ENCODE measurements at places on chromosomes 12 and 14.

DNA sequence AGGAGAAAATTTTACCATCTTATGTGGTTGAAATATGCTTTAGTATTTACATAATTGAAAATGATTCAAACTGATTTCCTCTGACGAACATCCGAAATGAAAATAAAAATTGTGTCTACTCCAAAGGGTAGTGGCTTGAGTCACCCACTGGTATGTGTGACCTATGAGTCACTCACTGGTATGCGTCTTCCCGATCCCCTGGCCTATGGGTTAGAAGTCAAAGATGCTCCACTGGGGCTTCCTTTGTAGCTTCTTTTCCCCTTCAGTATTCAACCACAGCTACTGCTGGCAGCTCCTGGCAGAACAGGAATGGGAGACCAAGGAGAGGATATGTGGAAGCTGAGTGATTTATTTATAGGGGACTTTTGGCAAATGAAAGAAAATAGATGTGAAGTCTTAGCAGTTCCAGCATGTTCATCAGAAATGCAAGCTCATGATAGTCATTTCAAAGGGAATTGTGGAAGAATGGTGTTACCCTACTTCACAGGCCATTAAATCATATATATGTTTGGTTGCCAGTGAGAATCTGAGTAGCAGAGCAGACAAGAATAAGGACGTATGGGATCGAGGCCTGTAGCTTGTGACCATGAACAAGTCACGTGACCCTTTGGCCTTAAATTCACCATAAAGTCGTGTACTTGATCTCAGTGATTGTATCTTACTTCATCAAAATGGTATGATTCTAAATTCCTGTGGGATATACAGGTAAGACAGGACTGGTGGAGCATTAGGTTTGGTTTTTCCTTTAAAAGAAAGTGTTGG, 108.3 kb downstream of the CRADD start:
- DNase-seq: peak; percentile 41

DNA sequence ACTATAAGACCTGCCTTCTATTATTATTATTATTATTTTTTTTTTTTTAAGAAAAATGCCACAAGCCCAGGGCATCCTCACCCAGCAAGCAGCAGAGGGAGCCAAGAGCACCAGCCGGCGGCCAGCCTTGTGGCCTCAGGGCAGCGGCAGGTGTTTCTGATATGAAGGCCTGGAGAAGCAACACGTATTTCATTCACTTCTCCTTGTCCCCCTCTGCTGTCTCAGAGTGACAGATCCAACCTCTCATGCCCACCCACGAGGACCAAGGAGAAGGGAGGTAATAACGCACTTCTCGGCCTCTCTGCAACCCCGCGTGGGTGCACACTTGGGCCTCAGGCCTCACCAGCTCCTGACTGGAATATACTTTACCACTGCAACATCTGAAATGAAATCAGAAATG, 25.4 kb downstream of the CDC42BPB start:
- no peak for DNase-seq

DNA sequence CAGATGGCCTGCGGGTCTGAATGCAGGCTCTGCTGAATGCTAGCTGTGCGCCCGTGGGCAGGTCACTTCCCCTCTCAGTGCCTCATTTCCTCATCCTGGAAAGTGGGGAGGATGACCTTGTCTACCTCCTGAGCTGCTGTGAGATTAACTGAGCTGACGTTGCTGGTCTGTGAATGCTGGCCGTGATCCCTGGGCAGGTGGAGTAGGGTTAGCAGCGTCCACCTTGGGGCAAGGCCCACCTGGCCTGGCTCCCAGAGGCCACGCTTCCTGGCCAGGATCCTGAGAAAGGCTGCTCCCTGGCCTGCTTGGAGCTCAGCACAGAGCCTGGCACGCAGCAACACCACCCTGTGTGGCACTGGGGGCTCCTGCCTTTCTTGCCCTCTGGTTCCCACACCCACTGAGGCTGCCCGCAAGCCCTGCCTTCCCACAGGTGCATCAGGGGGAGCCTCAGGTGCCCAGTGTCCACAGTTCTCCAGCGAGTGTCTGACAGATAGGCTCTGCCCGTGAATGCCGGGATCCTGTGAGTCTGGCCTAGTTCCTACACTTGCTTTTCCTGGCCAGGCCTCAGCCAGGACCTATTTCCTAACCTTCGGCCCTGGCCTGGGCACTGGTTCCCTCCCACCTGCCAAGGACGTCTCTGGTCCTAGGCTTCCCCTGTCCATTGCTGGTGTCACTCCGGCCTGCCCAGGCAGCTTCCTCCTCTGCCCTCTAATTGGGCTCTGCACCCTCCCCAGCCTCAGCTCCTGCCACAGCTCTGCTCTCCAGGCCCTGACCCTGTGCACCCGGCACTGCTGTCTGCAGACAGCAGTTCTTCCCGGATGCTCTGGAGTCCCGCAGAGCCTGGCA, 37.2 kb upstream of the TDRD9 start:
- no peak for DNase-seq

GRCh38 chr12:71900091-71900490, 38.6 kb upstream of the TPH2 start:
- no peak for DNase-seq

DNA sequence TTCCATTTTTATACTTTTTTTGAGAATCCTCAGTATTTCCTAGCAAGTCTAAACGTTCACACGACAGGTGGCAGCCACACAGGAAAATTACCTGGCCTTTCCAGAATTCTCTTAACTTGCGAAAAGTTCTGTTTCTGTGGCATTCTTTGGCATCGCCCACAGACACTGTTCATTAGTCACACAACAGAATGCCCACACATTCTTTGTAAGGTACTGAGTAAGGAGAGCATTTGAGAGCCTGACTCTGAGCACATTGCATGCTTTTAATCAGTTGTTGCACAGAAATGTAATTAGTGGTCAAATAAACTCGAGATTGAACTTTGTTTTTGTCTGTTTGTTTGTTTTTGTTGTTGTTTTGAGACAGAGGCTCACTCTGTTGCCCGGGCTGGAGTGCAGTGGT, 52.4 kb downstream of the LMNTD1 start:
- no peak for DNase-seq

DNA sequence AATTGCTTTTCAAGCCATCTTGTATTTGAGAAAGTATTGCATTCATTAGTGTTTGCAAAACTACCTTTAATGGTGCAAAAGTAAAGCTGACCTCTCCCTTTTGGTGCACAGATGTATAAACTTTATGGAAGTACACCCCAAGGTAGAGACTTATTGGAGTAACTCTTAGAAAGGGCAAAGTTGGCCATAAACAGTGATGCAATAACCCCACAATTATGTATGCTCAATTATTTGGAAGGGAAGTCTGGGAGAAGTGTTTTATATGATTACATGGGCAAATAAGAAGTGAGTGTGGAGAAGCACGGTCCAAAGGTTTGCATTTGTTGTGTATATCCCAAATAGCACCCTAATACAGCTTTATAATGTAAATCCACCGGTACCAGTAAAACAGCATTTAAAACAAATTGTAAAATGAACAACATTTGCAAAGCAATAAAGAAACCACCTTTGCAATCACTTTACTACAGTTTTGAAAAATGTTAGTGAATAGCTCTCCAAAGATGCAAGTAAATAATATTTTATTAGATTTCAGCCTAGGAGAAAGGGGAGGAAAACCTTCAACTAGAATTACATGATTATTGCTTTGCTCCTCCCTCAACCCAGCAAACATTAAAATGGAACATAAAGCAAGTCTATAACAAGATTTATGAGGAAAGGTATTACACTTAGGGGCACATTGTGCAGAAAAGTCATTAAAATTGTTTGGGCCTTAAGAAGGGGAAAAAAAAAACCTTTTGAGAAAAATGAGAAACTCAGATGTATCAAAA, 70.5 kb downstream of the HMGA2 start:
- DNase-seq: no peak

DNA sequence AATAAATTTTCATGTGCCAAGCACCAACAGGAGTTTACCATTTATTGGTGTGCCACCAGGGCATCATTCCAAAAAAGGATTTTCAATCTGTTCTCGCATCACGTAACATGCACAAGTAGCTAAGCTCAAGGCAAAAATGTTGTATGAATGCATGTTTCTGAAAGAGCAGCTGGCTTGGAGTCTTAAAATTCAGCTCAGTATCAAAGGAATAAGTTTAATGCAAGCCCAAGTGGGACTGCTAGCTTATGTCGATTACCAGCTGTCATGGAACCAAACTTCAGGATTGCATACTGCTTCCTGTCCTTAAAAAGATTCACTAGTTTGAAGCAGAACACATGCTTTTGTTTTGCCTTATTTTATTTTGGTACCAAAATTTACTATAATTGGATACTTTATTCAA, 437.0 kb downstream of the FSCB start:
- DNase-seq: no peak

DNA sequence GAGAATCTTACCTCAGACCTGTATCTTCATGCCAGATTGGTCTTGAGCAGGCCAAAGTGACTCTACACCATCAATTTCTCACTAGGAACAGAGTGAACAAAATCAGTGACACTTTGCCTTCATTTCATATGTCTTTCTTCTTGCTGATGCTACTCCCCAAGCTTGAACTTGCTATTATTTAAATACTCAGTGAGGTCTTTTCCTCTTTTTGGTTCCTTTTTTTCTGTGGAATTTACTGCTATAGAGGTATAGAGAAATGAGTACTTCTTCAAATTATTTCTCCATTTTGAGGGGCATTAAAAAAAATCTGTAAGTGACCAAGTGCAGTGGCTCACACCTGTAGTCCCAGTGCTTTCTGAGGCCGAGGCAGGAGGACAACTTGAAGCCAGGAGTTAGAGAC, at the start of gene GPR33:
Gene GPR33, minus strand, starts transcription at position 154 of the 400 bp plus-strand sequence. CDS start 4,074 bp downstream, outside the sequence.
- no peak for DNase-seq

DNA sequence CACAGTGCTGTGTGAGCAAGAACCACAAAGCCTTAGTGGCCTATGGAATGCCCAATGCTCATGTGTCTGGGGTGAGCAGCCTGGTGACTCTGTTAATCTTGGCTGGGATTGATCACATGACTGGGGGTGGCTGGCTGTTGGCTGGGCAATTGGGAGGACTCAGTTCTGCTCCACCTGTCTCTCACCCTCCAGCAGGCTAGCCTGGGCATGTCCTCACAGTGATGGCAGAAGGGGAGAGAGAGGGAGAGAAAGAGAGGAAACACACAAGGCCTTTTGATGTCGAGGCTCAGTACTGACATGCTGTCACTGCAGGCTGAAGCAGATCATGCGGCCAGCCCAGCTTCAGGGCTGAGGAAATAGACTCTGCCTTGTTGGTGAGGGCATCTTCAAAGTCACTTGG, 136.8 kb downstream of the TBX5 start:
- DNase-seq: no peak

- peak; percentile 23 for DNase-seq
These were observed 78.7 kb downstream of the PPM1A start for GRCh38 chr14:60327447-60328331.

GRCh38 chr14:79027138-79027537, 857.0 kb downstream of the NRXN3 start:
- no peak for DNase-seq

DNA sequence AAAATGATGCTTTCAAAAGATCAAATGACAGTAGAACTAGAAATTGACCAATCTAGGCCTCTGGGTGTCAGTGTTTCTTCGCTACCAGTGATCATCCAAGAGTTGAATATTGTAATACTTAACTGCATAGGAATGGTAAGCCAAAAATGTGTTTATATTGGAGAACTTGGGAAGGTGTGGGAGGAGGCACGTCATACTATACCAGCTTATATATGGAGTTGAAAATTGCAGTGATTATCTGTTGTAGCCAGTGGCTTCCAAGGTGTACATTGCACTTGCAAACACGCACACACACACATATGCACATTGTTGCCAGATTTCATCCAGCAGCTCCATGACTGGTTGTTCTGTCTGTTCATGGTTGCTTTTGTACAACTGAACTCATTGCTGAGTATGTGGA, 36.1 kb downstream of the EID3 start:
- DNase-seq: no peak

DNA sequence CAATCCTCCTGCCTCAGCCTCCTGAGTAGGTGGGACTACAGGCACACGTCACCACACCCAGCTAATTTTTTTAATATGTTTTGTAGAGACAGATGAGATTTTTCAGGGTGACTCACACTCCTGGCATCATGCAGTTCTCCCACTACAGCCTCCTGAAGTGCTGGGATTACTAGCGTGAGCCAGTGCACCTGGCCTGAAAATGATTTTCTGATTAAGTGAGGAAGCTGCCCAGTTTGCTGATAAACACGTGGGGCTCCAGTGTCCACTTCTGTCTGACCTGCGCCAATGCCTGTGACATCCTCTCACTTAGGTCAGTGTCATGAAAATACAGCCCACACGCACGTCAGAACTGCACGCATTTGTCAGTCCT, 37.0 kb upstream of the SFSWAP start:
- DNase-seq: no peak

GRCh38 chr12:20601668-20602280, 93.4 kb upstream of the SLCO1C1 start:
- DNase-seq: no peak

- DNase-seq: no peak
These were observed 8.1 kb downstream of the ZNF219 start for GRCh38 chr14:21090194-21090939.

DNA sequence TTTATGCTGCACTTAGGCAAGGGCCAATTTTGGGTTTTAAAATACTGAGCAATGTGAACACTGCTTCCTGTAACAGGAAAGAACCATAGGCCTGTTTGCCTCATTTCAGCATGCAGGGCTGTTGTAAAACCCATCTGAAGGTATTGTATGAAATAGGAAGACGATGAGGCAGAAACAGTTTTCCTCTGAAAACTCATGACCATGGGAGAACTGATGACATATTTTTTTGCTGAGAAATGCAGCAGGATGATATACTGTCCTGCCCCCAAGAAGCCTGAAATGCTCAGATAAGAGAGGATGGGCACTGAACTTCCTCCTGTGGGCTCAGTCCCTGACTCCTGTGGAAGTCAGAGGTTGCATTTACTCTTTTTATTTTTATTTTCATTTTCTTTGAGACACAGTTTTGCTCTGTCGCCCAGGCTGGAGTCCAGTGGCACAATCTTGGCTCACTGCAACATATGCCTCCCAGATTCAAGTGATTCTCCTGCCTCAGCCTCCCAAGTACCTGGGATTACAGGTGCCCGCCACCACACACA, 17.4 kb downstream of the PYGL start:
- DNase-seq: no peak

GRCh38 chr14:64748521-64748920, 44.3 kb downstream of the PLEKHG3 start:
- DNase-seq: no peak

DNA sequence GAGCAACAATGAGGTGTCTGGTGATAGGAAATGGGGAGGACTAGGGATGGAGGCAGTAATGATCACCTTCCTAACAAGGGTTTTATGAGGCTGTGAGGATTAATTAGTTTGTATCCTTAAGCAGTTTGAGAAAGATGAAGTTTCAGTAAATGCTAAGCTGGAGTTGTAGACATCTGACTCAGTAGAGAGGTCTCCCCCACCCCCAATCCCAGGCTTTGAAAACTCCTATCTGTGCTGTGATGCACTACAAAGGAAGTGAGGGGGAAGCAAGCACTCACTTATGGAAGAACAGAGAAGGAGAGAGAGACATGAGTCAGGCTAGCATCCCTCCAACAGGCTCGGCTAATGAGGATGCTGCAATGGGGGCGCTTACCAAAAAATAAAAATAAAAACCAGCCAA, 5.5 kb upstream of the BCL11B start:
- DNase-seq: no peak

All from CD4-positive, alpha-beta T cell treated with Interleukin-17A for 1 hour (primary cell).